Activated CD4-positive, CD25-positive, alpha-beta regulatory T cell (primary cell): ENCODE measurements at places on chromosomes 2 and 18.

DNA sequence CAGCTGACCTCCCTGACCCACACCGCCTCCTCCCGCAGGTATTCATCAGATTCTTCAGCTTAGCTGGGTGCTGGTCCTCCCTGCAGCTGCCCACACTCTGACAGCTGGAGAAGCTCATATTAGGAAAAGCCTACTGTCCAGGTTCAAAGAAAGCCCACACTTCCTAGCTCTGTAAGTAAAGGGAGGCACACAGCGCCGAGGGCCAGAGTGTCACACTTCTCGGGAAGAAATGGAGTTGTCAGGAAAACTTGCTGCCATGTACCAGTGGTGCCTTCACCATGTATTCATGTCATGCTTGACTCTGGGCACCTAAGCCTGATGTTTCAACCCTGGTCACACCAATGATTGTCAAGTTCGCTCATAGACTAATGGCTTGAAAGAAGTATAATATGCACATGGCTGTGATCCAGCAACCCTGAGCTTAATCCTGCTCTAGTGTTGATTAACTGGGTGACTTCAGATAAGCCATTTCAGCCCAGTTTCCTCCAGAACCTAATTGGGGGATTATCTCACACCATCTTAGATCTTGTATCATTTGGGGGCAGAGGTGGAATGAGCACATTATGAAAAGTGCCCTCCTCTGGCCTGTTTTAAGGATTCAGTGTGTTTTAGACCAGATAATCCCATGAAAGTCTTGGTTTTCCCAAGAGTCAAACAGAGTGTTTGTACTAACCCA lies 180.3 kb upstream of the PARD3B start:
- DNase-seq = no peak

DNA sequence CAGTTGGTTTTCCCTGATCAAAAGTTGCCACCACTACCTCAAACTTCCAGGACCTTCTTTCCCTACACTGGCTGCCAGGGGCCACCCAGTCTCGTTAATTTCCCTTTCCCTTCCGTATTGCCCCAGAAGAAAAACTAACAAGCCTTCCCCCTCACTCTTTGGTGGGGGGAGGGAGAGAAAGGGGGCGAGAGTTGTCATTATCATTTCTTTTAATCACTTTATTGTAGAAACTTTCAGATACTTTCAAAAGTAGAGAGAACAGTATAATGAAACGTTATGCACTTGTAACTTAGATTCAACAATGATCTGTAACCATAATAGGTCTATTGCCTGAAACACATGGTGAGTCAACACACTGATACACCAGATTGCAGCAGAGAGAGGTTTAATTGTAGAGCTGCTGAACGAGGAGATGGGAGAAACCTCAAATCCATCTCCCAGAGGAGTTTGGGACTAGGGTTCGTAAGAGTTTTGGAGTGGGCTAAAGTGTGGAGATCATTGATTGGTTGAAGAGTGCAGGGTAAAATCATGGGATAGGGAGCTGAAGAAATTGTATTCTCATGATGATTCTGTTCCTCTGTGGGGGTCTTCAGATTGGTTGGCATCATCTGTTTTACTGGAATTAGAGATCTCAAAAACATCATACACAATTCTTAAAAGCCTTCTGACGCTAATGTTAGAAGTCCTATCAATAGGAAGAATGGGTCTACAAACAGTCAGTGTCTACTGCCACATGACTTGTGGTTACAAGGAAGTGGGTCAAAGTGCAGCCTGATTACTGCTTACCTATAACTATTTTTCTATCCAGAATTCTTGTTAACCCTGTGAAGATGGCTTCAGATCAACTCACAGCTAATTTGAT lies 2.6 kb upstream of the RNF149 start:
- DNase-seq = no peak

- DNase-seq = no peak
These were observed 440.7 kb downstream of the THSD7B start for GRCh38 chr2:137206069-137206468.

GRCh38 chr2:8543060-8543382 lies 138.8 kb upstream of the ID2 start:
- peak; percentile 60 for DNase-seq

DNA sequence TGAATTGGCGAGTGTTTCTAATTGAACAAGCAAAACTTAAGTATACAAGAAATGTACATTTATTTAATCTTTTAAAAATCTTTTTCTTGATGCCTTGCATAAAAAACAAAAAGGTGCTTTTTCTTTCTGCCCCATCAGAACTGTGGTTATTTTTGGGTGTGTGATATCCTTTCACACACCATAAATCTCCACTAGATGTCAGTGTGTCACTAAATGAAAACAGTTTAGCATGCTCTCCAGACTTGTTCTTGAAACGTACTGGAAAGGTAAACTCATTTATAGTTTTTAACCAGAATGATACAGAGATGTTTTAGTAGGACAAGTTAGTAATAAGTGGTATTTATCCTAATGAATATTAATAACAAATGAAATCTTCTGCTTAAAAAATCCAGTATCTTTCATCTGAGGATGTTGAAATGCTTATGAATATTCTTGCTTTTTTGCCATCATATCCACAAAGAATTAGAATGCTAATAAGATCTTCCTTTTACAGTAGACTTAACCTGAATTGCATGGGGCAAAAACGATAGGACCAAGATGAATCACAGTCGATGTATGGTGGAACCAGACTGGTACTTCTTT lies 96.8 kb downstream of the UBE2E3 start:
- DNase-seq = peak; percentile 4

GRCh38 chr18:48608581-48608980 lies 69.8 kb downstream of the CTIF start:
- DNase-seq = no peak

GRCh38 chr18:41266616-41267015 lies 688.4 kb upstream of the PIK3C3 start:
- DNase-seq = no peak

DNA sequence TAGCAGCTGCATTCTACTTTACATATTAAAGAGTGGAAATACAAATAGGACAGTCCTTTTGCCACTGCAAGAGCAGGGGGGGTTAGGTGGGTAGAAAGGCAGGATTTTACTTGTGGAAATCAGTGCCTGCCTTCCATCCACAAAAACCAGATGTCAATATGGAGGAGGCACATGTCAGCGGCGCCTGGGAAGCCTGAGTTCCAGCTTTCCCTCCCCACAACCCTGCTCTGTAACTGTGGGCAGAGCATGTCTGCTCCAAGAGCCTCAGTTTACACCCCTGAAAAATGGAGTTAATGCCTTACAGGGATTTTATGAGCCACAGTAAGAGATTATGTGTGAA lies 32.9 kb downstream of the STEAP3 start:
- DNase-seq = no peak

DNA sequence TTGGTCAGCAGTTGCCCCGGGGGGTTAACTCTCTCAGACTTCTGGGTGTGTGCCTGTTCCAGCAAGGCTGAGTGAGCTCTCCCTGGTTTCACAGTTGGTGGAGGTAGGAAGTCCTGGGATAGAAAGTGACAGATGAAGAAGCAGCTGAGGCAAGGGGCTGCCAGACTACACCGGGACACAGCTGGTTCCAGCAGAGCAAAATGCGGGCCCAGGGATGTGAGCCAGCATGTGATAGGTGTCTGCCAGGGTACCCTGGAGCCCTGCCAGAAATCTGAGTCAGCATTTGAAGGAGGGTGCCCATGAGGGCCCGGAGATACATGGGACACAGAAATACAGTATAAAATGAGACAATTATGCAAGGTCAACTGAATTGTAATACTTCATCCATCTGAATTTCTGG lies 79.3 kb upstream of the LGALSL start:
- DNase-seq = no peak

GRCh38 chr2:54492335-54492734 lies 36.2 kb downstream of the SPTBN1 start:
- no peak for DNase-seq

DNA sequence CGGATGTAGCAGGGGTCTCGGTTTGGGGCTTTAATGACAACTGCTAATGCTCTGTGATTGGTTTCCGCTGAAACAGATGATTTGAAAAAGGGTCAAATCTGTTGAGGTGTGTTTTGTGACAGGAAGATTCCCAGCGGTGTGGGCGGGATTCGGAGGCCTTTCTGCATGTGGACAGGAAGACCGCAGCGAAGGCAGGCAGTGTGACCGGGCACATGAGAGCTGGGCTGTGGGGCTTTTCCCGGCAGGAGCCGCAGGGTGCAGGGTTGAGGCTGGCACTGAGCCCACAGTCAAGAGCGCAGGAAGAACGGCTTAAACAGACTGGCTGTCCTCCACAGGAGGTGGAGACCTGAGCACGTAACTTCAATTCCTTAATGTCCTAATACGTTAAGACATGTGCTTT lies 180.0 kb upstream of the TPO start:
- DNase-seq = no peak

- no peak for DNase-seq
These were observed 29.3 kb downstream of the COLEC11 start for GRCh38 chr2:3624059-3624794.

DNA sequence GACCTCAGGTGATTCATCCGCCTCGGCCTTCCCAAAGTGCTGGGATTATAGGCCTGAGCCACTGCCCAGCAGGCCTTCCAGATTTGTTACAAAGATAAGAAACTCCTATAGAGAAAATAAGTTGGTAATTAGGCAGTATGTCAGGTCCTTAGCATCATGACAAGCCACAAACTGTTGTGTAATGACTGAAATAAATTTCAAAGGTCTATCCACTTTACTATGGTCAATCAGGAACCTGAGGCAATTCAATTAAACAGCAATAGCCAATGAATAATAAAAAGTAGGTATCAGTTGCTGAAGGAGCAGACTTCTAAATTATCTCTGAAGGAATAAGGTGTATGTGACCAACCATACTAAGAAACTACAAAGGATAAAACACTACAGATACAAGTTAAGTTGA lies 62.4 kb upstream of the ATIC start:
- DNase-seq = no peak

GRCh38 chr18:57627488-57627887 lies 5.9 kb upstream of the NARS1 start:
- no peak for DNase-seq

GRCh38 chr2:165863810-165864261 lies 69.8 kb upstream of the GALNT3 start:
- no peak for DNase-seq

GRCh38 chr2:158273791-158274190 lies 172.1 kb downstream of the UPP2 start:
- DNase-seq = no peak

GRCh38 chr2:19554520-19554919 lies 196.1 kb upstream of the OSR1 start:
- no peak for DNase-seq

GRCh38 chr2:238160206-238161129 lies 1.7 kb downstream of the ERFE start:
- DNase-seq = no peak

DNA sequence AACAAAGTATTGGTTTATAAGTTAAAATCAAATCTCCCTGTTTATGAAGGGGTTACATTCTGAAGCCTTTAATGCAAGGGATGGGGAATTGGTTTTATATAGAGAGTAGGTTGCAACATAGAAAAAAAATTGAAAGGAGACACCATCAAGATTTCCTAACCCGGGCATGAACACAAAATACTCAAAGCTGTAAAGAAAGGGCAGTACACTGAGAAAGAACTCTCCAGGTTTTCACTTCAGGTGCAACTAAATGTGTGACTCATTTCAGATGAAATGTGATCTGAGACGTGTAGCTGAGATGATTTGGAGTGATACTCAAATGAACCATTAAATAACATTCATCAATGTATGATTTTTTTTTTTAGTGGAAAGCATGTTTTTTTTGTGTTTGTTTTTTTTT lies 43.6 kb downstream of the SANBR start:
- no peak for DNase-seq
